ENCODE measurements at places on chromosomes 16 and 17.

DNA sequence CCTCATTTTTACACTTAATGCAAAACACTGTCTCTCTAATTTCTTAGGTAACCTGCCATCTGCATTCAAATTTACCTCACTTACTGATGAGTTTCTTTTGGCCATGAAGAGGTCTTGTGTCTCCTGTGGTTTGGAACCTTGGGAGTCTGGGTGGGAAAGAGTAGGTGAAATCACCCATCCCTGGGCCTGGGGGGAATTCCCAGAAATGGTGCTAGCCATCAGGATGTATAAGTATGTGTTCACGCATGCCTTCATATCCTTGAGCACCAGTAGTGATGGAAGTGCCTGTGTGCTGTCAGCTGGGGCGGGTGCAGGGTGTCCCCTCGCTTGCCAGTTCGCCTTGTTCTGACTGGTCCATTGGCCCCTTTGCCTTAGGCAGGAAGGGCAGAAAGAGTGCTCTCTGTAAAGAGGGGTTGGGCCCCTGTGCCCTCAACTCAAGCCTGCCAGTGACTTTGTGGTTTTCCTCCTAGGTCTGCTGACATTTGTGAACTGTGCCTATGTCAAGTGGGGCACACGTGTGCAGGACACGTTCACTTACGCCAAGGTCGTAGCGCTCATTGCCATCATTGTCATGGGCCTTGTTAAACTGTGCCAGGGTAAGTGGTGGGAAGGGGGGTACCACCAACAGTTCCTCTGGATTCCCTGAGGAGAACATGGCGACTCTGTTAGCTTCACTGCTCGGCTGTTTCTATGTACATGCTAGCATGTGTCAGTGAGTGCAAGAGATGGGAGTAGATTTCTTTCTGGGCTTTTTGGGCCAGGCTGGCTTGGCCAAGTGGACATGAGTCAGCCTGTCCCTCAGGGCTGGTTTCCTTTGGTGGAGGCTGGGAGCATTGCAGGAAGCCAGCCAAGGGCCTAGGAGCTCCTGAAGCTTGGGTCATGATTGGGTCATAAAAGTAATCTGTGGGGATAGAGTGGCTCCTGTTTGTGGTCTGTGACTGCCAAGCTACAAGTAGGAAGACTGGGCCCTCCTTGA, 23.2 kb downstream of the SLC7A6OS start:
- DNase-seq, result no peak

DNA sequence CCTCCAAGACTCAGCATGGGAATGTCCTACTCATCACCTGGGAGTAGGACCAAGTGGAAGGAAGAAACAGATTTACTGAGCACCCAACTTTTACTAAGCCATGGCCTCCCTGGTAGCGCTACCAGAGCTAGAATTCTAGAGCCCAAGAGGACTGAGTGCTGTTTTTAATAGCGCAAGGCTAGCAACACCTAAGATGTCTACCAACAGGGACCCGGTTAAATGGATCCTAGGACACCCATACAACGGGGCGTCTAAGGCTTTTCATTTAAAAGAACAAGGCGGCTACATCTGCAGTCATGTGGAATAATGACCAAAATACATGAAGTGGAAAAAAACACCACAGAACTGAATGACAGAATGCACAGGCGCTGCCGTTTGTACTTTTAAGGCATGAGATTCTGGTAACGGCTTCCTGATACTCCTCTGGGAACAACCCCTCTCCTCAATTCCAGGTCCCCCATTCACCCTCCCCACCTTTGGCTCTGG, 5.1 kb downstream of the GGA2 start:
- DNase-seq, result no peak

DNA sequence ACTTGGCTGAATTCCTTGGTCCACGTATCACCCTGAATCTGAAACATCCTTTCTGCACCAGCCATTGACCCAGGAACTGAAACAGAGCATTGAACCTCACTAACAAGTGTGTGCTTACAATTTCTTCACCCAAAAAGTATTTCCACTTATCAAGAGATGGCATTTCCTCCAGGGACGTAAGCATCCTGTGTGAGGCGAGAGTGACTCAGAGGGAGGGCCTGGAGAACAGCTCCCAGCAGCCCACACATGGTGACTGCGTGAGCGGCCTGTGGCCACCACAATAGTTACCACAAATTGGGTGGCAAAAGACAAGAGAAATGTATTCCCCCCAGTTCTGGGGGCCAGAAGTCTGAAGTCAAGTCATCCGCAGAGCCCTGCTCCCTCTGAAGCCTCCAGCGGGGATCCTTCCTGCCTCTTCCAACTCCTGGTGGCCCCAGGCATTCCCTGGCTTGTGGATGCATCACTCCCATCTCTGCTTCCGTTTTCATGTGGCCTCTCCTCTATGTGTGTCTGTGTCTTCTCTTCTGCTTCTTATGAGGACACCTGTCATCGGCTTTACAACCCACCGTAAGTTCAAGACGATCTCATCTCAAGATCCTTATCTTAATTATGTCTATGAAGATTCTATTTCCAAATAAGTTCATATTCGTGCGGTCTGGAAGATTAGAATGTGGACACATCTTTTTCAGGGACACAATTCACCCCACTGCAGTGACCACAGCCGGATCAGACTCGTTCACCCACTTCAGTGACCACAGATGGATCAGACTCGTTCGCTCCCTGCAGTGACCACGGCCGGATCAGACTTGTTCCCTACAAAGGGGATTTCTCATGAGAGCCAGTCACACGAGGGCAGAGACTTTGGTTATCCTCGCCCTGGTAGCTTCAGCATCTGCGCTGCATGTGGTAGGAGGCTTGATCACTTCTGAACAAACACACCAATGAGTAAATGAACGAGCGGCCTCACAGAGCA, 122.6 kb upstream of the FOXF1 start:
- DNase-seq, result no peak

GRCh38 chr17:52026075-52026474, 132.4 kb downstream of the CA10 start:
- DNase-seq, result no peak

DNA sequence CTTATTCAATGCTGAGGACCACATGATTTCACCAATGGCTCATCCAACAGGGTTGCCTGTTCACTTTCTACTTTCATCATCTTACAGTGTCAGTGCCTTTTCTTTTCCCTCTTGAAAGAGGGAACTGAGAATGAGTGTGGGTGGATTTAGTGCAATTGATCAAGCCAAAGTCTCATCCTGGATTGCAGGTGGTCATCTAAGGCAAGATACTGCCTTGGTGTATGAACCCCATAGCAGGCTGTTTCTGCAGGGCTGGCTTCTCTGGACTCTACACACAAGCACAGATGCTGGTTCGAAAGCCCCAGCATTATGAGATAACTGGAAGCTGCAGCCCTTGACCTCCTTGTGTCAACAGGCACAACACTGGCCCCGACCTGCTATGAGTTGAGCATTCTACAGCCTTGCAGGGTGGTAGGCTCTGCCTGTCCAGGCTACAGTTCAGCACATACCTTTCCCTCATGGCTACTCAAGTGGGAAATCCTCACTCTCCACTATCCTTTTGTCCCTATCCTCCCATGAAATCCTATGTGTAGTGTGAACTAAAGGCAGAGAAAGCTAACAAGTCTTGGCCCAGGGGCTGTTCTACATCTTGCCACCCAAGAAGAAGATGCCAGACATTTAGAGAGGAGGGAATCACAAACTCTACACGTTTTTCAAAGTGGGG, 358.7 kb downstream of the SLC39A11 start:
- DNase-seq, result no peak

DNA sequence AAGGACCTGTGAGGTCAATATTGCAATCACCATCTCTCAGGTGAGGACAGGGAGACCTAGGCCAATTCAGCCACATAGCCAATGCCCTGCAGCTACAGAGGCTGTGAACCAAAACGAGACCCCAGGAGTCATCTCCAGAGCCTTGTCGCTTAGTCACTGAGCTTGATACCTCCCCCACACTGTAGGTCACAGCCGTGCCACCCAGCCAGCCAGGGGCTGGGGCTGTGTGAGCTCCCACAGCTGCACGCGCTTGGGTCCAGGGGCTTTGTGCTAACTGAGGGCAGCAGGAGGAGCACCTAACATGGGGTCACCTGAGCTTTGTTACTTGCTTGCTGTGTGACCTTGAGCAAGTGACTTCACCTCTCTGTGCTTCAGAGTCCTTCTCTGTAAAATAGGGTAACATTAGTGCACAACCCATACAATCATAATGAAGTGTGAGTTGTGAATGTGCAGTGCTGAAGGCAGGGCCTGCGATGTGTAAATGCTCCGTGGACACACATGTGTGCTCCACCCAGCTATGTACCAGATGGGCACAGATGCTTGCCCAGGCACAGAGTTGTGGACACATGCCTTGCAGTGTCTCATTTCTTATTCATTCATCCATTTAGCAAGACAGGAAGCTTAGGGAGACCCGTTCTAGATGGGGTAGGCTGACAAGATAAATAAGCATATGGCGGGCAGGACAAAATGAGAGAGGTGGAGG, 25.9 kb downstream of the SBK1 start:
- no peak for DNase-seq

DNA sequence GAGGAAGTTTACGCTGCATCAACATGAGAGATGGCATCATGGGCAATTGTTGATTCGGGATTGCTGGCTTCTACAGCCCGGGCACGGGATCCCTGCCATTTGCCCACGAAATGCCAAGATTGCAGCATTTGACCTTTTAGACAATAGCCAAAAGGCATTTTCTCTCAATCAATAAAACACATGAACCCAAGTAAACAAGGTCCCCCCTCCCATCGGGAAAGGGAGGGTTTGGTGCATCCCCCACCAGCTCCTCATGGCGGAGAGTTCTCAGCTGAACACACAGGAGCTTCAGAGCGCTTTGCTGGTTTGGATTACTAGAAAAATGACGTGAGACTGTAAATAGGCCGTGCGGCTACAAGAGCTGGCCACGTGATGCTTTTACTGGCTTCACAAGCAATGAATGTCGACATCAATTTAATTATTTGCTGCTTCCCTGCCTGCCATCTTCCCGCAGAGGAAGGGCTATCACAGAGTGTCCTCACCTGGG, 147.6 kb downstream of the C16orf95 start:
- no peak for DNase-seq

GRCh38 chr17:321386-321941, 31.1 kb downstream of the RPH3AL start:
- DNase-seq, result no peak
